Stimulated activated CD4-positive, alpha-beta T cell treated with anti-CD3 and anti-CD28 coated beads, Interleukin-12 subunit alpha, Interleukin-12 subunit beta, amount 100 ng/mL, for 4 hours (primary cell): ENCODE measurements at places on chromosomes 2 and 18.
A peak's percentile ranks its signal among the peaks of the same experiment; 100 is the strongest.

- DNase-seq = peak; percentile 28
Observed at GRCh38 chr2:23925702-23926289, 1.1 kb downstream of the ATAD2B start.

DNA sequence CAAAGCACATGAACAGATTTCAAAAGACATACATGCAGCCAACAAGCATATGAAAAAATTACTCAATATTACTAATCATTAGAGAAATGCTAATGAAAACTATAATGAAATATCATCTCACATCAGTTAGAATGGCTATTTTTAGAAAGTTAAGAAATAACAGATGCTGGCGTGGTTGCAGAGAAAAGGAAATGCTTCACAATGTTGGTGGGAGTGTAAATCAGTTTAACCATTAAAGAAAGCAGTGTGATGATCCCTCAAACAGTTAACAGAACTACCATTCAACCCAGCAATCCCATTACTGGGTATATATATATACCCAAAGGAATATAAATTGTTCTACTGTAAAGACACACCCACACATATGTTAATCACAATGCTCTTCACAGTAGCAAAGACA lies 117.7 kb upstream of the SETBP1 start:
- DNase-seq = no peak

DNA sequence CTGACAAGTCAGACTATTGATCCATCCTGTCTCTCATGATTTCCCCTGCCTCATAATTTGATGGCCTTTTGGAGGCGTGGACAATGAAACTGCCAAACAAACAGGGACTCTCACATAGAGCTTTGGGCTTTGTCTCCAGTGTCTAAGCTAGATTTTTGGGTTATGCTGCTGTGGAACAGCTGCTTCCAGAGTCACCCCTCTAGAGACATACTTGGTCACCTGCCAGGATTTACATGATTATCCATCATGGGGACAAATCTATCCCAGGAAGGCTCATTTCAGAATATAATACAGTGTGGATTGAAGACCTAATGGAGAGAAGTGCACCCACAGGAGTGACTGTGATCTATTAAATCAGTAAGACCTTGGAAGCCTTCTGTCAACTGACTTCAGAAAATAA lies 159.6 kb downstream of the SLC8A1 start:
- DNase-seq = no peak

- DNase-seq = no peak
Observed at GRCh38 chr2:145079641-145080040, 559.7 kb upstream of the ZEB2 start.

DNA sequence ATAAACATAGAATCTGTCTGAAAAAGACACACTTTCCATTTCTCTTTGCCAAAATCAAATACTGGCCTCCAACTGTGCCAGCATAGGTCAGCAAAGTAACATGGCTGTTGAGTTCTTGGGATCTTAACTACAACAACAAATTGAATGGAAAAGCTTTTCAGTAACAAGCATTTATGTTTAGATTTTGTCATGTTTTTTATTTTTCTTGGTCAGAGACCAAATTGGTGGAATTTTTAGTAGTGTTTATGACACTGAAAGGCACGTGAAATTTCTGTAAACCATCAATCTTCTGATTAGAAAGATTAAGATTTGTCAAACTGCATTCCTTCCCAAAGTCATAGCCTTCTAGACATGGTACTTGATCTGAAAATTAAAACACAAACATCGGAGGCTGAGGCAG lies 77.6 kb downstream of the PDE1A start:
- DNase-seq = no peak

DNA sequence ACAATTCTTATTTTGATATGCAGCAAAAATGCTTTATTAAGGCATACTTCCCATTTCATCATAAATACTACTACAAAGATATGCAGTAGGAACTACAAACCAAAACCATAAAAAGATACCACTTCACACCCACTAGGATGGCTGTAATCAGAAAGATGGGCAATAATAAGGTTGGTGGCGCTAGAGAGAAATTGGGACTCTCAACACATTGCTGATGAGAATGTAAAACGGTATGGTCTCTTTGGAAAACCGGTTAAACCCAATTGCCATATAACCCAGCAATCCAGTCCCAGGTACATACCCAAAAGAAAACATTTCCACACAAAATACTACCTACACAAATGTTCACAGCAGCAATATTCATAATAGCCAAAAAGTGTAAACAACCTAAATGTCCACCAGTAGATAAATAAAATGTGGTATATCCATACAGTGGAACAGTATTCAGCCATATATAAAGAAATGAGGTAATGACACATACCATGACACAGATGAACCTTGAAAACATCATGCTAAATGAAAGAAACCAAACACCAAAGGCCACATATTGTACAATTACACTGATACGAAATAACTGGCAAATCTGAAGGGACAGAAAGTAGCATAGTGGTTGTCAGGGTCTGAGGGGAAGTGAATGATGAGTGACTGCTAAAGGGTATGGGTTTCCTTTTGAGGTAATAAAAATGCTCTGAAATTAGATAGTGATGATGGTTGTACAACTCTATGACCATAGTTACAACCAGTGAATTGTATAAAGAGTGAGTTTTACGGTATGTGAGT lies 12.7 kb downstream of the SP3 start:
- DNase-seq = no peak

DNA sequence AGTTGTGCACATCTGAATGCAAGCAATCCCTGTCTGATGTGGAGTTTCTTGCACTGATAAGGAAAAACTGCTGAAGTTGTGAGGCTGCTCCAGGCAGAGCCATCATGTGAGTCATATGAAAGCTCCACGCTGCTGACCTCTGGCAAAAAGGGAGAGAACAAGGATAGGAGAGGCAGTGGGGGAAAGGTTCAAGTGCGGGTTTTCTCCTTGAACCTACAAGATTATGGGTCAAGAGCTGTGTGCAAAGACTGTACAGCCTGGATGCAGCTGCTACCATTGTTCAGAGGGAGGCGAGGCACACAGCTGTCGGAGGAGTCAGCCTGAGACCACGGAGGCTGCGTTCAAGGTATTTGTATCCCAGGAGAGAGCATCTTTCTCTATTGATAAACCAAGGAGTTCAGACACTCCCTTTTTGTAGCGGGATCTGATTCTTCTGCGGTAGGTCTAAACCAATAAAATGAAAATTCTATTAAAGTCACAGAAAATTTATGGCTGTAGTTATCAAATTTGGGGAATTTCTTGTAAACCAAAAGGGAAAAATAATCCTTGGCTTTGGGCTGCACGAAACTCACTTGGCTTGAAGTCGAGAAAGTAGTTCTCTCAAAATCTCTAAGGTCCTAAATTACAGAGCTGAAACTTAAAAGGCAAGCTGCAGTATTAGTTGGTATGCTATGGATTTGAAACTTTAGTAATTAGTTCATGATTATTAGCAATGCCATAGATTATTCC lies at the start of gene CDK15:
CDK15 (plus strand) TSS at position 96 of the 729 bp plus-strand sequence; CDS start at position 224, 128 bp downstream.
- DNase-seq = no peak

- DNase-seq = peak; percentile 45
Observed at GRCh38 chr2:241123816-241124536, 21.9 kb upstream of the MTERF4 start.

DNA sequence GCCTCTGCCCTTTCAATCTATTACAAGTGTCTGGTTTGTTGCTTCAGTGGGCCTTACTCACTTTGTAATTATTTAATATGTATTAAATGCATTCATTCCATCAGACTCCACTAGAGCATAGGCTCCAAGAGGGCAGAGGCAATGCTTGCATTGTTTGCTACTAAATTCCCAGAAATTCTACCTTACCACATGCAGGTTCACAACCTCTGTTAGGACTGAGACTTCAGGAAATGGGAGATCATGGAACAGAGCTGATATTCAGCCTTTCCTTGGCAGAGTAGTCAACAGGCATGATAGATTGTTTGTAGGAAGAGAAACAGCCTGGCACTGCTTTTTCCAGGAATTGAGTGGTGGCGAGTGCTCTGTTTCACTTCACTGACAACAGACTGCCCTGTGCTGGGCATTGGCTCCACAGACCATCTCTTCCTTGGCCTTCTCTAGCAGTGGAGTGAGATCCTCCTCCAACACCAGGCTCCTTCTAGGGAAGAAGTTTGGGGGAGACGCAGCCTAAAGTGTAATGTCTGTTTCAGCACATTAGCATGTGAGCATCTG lies 6.2 kb upstream of the MATN3 start:
- no peak for DNase-seq

DNA sequence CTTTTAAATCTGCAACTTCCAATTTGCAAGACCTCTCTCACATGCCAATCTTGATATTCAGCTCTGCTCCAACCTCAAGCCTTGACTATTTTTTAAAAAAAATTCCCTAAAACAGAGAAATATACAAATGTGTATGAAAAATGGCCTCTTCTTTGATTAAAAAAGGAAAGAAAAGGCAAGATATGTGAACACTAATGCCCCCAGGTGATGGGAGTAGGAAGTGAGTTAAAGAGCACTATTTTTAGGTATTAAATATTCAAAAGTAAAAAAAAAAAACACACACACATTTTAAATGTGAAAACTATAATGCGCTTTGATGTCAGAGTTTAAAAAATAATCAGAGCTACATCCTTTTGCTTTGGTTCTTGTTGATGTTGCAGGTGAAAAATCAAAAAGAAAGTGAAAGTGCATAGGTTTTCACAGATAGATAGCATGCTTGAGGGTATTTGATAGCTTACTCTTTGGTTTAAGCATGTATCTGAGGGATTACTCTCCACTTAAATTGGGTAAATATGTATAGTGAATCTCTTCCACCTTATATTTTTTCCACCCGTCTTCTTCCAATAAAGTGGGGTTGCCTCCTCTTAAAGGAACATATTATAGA lies 406.0 kb upstream of the POU3F3 start:
- no peak for DNase-seq

GRCh38 chr2:28958689-28959088 lies 22.4 kb upstream of the TOGARAM2 start:
- peak; percentile 9 for DNase-seq

DNA sequence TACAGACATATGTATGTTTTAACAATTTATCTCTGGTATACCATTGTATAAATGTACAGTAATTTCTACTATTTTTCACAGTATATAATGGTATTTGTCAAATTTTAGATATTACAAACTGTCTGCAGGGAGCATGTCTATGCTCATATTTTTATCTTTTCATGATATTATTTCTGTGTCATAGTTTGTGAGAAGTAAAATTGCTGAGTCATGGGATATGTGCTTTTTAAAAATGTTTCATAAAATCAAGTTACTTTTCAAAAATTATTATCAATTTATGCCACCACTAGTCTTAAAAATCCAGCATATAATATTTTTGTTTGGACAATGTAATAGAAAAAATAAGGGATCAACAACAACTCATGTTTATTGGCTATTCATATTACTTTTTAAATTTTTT lies 9.1 kb upstream of the ZNF804A start:
- DNase-seq = no peak

- DNase-seq = no peak
Observed at GRCh38 chr2:178225006-178225805, 30.9 kb downstream of the OSBPL6 start.

GRCh38 chr2:179059026-179059700 lies 9.2 kb upstream of the CCDC141 start:
- DNase-seq = no peak

DNA sequence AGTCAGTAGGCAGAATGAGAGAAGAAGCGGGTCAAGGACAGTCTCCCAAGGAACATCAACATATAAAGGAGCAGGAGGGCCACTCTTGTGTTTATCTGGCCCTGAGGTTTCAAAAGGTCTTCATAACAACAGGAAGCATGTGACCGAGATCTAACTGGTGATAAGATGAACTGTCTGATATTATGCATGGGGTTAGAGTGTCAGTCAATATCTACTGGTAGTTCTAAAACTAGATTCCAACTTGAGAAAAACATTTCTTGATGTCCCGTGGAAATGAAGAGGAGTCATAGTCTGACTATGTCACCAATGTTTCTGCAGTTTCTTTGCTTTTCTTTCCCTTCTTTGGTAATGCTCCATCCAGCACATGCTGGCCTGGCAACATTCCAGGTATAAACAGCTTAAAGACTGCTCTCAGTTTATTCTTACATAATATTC lies 77.5 kb upstream of the ITPRID2 start:
- DNase-seq = no peak

DNA sequence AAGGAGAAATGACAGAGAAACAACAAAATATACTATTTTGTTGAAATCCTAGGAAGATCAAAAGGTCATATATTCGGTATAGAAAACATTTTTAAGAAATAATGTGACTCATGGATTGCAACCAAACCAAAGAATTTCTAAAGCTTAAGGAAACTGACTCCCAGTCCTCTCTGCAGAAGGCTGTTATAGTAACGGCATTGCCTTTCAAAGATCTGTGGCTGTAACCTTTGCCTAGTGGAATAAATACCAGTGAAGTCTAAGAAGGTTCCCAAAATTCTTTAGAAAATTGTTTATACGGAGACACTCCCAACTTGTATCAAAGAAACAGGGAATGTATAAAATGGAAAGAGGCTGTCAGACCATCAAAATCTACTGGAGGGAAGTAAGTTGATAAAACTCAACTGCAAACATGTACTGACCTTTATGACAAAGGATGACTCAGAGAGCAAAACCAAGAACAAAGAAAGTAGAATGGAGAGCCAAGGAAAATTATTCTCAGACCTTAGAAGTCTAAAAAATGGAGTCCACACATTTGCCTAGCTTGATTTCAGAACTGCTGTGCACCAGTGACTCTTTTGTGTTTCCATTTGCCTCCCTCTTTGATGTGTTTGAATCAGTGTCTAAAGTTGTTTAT lies 48.6 kb upstream of the FSIP2 start:
- DNase-seq = no peak

- no peak for DNase-seq
Observed at GRCh38 chr2:126222278-126222677, 433.7 kb upstream of the GYPC start.

- DNase-seq = no peak
Observed at GRCh38 chr2:100275200-100275589, 47.1 kb downstream of the LONRF2 start.

DNA sequence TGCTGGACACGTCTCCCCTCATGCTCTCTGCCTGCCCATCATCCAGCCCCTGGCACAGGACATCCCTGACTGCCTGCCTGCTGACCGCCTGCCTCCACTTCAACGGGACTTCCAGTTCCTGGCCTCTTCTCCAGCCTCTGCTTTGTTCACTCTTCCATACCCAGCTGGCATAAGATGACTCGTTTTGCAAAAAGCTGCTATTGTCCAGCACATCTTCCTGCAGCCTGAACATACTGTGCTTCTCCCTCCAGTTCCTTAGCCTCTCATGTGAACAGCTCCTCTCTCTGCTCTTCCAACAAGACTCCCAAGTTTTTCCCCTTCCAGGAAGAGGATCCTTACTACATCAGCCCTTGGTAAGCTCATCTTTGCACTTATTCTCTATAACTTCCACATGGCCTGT lies 62.4 kb upstream of the SKOR2 start:
- no peak for DNase-seq

GRCh38 chr18:59459369-59460071 lies 100.5 kb upstream of the LMAN1 start:
- no peak for DNase-seq

DNA sequence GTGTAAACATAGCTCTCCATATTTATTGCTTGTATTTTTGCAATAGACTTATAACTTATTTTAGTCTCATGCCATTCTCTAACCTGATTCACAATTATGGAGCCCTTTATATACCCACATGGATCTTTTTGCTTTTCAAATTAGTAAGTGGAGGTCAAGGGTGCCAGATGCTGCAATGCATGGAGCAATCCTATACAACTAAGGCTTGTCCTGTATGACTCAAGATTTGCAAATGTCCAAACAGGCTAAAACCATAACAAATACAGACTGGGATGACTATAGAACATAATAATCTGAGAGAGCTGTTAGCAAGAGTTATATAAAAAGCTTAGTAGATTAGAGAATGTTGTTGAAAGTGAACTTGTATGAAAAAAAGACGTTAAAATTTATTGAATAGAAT lies 690.4 kb upstream of the NRXN1 start:
- DNase-seq = no peak

- DNase-seq = no peak
Observed at GRCh38 chr2:15845294-15845693, 95.1 kb upstream of the MYCN start.
